Osteoblast (primary cell): ENCODE measurements at places on chromosomes 6 and 20. TPM values are rescaled to one million over a fixed set of nuclear protein-coding genes. Genes with fewer than 3 reads are reported as not detected.

The PTCHD4 gene
- 6.5 and 9.7 TPM in 2 replicates for total RNA-seq

The C20orf202 gene
- under 0.01 TPM in 1 of 2 replicates, not detected in the other for total RNA-seq

The TGM3 gene
- total RNA-seq = not detected in 2 replicates

The RIPPLY2 gene
- total RNA-seq = under 0.01 TPM in 1 of 2 replicates, not detected in the other

The TDRD6 gene
- 0.36 and 0.59 TPM in 2 replicates for total RNA-seq

The HLA-DOA gene
- under 0.01 and 2.4 TPM in 2 replicates for total RNA-seq

The TSHZ2 gene
- 3.5 and 3.6 TPM in 2 replicates for total RNA-seq

The SUPT3H gene
- 4.7 TPM in 2 replicates for total RNA-seq

The CFAP61 gene
- total RNA-seq = not detected in 2 replicates

The EYA4 gene
- 35.5 and 35.9 TPM in 2 replicates for total RNA-seq

The C6orf15 gene
- total RNA-seq = not detected in 2 replicates

The FAM83C gene
- total RNA-seq = not detected in 2 replicates

The GNRH2 gene
- total RNA-seq = 0.29 TPM in 1 of 2 replicates, not detected in the other

The ARFGEF3 gene
- total RNA-seq = under 0.01 TPM in 2 replicates

The ZSWIM3 gene
- total RNA-seq = 4.7 and 5.3 TPM in 2 replicates

The BIRC7 gene
- under 0.01 and 0.29 TPM in 2 replicates for total RNA-seq

The PRRC2A gene
- total RNA-seq = 49.2 and 52.2 TPM in 2 replicates

The PTGIS gene
- 33.6 and 89.8 TPM in 2 replicates for total RNA-seq
